ENCODE measurements at places on chromosomes 1 and 21. TPM values are rescaled to one million over a fixed set of nuclear protein-coding genes. Genes with fewer than 3 reads are reported as not detected.

S100A7 gene
- total RNA-seq: not detected

BARHL2 gene
- total RNA-seq: not detected

CELA3A gene
- total RNA-seq: not detected

TTLL7 gene
- total RNA-seq: 9.4 TPM

CCSAP gene
- 5.8 TPM for total RNA-seq

TRIM46 gene
- total RNA-seq: 6.9 TPM

- no peak for DNase-seq
Measured at GRCh38 chr1:52632732-52633290, at the start of gene SHISAL2A. TSS of gene SHISAL2A (plus strand) at chr1:52633168. CDS start at chr1:52633494, 326 bp downstream.
